Regular cardiac myocyte (primary cell): ENCODE measurements at places on chromosomes 1 and 21. TPM values are rescaled to one million over a fixed set of nuclear protein-coding genes. Genes with fewer than 3 reads are reported as not detected.

MYCL gene
- 0.58 and 2.3 TPM in 2 replicates for total RNA-seq

ANXA9 gene
- total RNA-seq: not detected in 2 replicates

FAM110D gene
- total RNA-seq: under 0.01 TPM in 1 of 2 replicates, not detected in the other

LCE3E gene
- not detected in 2 replicates for total RNA-seq

SYTL1 gene
- total RNA-seq: under 0.01 TPM in 1 of 2 replicates, not detected in the other

GOLT1A gene
- total RNA-seq: not detected in 2 replicates

AUNIP gene
- 0.56 and 5.6 TPM in 2 replicates for total RNA-seq
